ENCODE measurements at places on chromosomes 13 and 19.
A peak's percentile ranks its signal among the peaks of the same experiment; 100 is the strongest.

DNA sequence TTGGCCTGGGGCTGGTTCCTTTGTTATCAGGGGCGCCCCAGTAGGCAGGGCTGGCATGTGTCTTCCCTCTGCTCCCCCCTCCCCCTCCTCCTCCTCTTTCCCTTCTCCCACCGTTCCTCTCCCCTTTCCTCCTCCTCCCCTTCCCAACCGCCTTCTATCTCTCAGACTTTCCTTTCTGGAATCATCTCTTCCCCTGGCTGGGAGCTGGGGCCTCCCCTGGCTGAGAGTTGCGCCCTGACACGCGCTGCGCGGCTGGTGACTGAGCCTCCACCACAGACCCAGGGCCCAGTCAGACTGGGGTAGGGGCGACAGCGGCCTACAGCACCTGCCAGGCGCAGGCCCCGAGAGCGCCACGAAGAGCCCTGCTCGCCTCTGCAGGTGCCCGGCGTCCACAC is 2.8 kb downstream of the PNMA8B start:
- no peak for DNase-seq

DNA sequence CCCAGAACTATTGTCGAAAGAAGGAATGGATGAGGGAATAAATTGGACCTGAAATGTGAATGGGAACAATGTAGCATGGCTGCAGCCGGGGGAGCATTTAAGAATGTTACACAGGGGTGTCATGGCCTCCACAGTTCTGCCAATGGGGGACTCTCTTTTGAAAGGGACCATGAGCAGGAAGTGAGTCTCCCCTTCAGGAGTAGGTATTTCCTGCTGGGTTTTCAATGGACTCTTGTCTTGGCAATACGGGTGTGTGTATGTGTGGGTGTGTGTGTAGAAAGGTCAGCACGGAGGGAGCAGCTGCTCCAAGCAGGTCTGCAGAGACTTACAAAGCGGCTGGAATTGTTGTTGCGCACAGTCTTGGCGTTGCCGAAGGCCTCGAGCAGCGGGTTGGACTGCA is 24.4 kb downstream of the MYO1F start:
- peak; percentile 63 for DNase-seq

- DNase-seq = no peak
Measured at GRCh38 chr19:1177322-1178114, 3.5 kb upstream of the SBNO2 start.

- DNase-seq = no peak
Measured at GRCh38 chr19:1766800-1767352, 13.6 kb downstream of the ONECUT3 start.

GRCh38 chr13:90477216-90477615 is 870.3 kb upstream of the MIR17HG start:
- DNase-seq = peak; percentile 12

DNA sequence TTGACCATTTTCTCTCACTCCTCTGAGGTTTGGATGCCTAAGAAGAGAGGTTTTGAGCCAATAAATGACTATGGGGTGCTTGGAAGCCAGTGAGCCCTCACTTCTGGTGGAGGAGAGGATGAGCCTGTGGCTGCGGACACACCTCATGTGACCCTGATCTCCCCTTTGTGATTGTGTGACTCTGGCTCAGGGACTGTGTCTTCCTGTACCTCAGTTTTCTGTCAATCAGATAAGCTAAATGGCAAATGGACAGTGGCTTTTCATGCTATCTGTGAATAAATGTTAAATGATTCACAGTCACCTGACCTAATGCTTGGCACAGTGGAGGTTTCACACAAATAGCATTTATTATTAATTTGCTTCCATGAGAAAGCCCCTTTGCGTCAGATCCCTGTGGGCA is 2.7 kb downstream of the PSG8 start:
- DNase-seq = peak; percentile 48

DNA sequence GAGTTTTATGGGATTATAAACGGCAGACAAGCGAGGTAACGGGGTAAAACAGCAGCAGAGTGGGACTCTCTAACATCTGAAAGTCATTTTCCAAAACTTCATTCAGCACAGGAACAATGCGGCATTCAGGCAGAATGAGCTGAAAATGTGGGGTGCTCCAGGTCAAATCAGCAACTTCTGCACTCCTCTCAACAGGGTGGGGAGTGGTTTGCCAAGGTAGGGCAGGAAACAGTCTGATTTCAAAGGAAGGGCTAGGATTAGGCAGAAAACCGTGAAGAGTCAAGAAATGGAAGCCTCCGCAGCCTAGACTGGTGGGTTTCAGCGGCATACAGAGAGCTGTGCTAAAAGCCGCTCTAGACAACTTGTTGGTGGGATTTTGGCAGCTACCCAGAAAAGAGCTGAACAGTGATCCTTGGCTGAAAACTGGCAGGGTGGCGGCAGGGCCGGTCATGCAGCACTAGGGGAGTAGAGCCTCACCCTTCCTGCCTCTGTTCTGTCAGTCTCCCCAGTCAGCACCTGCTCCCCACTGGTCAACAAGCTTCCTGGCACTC is 154.2 kb upstream of the KLF12 start:
- DNase-seq = peak; percentile 57

- no peak for DNase-seq
Measured at GRCh38 chr19:47209319-47210179, 21.4 kb downstream of the BBC3 start.

DNA sequence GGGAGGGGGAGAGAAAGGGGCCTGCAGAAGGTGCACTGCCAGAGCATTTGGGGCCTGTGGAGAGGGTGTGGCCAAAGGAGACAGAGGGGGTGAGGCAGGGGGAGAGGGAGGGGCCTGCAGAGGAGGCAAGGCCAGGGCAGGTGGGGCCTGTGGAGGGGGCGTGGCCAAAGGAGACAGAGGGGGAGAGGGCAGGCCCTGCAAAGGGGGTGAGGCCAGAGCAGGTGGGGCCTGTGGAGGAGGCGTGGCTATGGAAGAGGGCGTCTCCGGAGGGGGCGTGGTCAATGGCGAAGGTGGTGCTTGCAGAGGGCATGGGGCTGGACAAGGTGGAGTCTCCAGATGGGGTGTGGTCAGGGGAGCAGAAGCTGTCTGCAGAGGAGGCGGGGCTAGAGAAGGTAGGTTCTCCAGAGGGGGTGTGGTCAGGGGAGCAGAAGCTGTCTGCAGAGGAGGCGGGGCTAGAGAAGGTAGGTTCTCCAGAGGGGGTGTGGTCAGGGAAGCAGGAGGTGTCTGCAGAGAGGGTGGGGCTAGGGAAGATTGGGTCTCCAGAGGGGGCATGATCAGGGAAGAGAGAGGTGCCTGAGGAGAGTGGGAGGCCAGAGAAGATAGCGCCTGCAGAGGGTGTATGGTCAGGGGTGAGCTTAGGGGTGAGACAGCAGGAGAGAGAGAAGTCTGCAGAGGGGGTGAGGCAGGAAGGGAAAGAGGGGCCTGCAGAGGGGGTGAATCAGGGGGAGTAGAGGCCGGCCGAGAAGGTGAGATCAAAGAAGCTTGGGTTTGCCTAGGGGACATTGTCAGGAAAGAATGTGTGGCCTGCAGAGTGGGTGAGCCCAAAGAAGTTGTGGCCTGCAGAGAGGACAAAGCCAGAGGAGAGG is 3.4 kb downstream of the PRR36 start:
- DNase-seq = peak; percentile 91

DNA sequence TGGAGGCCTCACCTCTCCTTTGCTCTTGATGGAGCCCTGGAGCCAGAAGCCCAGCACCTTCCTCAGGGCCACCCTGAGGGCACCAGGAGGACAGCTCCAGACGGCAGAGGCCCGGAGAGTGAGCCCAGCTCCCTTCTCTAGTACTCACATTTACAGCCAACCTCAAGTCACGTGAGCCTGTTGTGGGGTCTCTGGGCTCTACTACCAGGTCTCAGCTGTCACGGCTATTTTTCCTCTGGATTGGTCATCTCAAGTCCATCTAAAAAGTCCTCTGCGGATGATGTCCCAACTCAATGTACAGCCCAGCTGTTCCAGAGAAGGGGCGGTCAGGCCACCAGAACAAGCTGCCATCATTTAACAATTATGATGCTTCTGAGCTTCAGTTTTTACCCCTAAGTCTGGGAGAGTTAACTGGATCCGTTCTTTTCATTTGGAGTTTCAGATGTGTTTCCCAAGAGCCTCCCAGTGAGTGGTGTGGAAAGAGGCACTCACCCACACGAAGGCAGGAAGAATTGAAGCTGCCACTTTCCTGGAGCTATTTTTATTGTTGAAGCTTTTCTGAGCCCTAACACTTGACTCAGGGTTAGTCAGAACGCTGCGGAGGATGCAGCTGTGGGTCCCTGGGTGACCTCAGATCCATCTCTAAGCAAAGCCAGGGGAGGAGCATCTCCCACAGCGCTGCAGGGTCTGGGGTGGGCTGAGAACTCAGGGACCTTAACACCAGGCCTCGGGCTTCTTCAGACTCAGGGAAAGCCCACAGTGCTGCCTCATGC is 143.5 kb upstream of the UBL3 start:
- no peak for DNase-seq

DNA sequence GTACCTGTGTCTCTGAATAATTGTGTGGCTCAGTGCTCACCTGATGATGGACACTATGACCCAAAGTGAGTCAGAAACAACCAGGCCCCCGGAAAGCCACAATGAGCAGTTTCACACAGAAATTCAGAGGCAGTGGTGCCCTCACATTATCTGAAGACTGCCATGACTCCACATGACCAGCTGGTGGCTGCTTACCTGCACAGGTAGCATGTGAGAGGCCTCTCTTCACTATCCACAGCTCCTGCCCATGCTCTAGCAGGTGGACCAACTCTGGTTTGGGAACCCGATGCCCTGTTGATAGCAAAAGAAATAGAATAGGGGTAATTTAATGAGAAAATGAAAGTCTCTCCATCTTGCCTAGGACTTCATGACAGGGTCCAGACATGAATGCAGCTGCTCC is 7.2 kb downstream of the ZNF550 start:
- no peak for DNase-seq

GRCh38 chr13:51557438-51557837 is 26.8 kb upstream of the WDFY2 start:
- DNase-seq = no peak

DNA sequence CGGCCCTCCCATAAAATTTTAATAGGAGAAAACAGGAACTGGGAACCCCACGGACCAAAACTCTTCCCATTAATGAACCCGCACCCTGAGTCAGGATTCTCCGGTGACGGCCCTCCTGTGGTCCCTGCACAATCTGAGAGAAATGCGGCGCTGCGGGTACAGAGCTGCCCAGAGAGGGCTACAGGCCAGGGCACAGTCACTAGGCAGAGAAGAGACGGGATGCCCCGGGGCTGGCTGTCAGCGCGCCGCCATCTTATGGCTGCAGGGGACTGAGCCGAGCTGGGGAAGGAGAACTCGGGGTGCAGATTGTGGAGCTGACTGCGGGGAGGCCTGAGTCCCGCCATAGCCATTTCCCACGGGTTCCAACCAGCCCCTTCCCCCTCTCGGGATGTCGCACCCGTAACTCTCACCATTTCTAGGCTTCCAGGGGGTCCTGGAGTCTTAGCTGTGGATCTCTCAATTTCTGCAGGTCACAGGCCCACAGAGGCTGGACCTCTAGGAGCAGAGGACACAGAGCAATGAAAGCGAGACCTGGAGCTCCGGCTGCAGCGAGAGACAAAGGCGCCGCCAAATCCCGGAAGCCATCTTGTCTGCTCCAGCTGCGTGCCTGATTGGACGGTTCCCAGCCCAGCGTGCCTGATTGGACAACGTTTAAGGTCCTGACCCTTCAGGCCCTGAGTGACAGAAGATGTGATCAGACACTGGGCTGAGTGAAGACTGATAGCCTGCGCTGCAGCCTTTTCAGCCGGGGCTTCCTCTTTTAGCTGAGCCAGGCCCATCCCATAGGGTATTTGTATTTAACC is at the start of gene ZNF675:
ZNF675 (minus strand) TSS at position 592 of the 803 bp plus-strand sequence; CDS start at position 413, 179 bp downstream.
- DNase-seq = peak; percentile 98

- DNase-seq = no peak
Measured at GRCh38 chr13:24563087-24563486, 50.5 kb upstream of the PARP4 start.

DNA sequence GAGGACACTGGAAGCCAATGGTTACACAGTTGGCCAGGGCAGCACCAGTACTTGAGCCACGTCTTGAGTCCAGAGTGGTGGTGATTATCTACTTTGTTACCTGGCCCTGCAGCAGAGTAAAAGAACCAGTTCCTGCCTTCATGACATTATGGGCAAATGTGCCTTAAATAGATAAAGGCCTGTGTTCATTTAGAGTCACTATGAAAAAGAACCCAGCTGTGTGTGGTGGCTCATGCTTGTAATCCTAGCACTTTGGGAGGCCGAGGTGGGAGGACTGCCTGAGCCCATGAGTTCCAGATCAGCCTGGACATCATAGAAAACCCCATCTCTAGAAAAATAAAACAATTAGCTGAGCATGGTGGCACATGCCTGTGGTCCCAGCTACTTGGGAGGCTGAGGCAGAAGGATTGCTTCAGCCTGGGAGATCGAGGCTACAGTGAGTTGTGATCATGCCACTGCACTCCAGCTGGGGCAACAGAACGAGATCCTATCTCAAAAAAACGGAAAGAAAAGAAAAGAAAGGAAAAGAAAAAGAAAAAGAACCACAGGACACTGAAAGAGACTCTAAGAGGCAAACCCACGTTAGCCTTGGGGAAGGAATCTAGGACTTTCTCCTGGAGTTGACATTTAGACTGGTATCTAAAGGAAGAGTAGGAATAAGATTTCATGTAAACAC is 3.4 kb upstream of the IRF2BP1 start:
- DNase-seq = no peak

DNA sequence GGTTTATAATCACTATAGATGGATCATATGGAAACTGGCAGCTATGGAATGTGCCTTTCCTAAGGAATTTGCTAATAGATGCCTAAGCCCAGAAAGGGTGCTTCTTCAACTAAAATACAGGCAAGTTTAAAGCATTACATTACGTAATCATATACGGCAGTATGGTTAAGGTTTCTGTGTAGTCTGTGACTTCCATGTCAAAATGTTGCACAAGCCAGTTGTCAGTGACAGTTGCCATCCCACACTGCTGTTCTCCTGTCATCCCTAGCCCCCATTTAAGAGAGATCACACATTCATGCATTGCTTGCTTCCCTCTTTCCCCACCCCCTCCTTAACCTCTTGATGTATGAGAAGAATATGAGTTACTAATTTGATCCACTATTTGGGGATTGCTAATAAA is 47.3 kb downstream of the BRCA2 start:
- no peak for DNase-seq

DNA sequence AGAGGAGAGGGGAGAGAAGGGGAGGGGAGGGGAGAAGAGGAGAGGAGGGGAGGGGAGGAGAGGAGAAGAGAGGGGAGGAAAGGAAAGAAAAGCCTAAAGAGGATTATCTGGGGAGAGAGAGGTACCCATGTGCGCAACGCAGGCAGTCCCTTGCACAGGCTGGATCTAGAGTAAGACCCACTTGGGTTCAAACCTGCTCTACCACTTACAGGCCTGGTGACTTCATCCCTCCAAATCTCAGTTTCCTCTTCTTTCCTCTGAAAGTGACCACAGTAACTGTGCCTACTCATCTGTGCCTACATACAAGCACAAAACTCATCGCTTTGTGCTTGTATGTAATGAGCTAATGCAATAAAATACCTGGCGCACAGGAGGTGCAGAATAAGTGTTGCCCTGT is 732 bp upstream of the MAP1S start:
- no peak for DNase-seq

DNA sequence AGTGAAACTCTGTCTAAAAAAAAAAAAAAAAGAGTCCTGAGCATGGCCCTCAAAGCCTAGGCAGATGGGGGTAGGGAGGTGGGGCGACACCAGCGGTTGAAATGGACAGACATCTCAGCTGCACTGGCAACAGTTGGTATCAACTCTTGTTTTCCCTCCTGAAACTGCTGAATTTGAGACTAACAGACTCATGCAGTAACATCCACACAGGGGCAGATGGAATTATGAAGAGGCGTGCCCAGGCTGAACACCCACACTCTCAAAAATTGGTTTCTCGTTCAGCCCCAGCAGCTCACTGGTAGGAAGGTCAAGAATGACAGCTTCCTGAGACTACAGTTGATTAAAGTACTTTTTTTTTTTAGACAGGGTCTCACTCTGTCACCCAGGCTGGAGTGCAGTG is 24.1 kb downstream of the PBX4 start:
- no peak for DNase-seq

GRCh38 chr19:58578012-58578925 is 5.1 kb upstream of the MZF1 start:
- DNase-seq = no peak

Data from cerebellar cortex (tissue), 1 donor.